ENCODE measurements at places on chromosomes 6 and 20.

GRCh38 chr6:29853245-29853644, 25.6 kb downstream of the HLA-G start:
- peaks cover 44% of the 10 kb centered on the region for H3K27me3 ChIP-seq
- DNase-seq: no peak
- H3K27ac ChIP-seq: no peak overlapping the region
- no peak overlapping the region for H3K4me3 ChIP-seq
- H3K4me1 ChIP-seq: peaks cover 5% of the 10 kb centered on the region

GRCh38 chr6:16168121-16168520, 39.2 kb downstream of the MYLIP start:
- H3K27me3 ChIP-seq: no peaks in the 10 kb centered on the region
- H3K4me3 ChIP-seq: no peak overlapping the region
- H3K4me1 ChIP-seq: no peaks in the 10 kb centered on the region

DNA sequence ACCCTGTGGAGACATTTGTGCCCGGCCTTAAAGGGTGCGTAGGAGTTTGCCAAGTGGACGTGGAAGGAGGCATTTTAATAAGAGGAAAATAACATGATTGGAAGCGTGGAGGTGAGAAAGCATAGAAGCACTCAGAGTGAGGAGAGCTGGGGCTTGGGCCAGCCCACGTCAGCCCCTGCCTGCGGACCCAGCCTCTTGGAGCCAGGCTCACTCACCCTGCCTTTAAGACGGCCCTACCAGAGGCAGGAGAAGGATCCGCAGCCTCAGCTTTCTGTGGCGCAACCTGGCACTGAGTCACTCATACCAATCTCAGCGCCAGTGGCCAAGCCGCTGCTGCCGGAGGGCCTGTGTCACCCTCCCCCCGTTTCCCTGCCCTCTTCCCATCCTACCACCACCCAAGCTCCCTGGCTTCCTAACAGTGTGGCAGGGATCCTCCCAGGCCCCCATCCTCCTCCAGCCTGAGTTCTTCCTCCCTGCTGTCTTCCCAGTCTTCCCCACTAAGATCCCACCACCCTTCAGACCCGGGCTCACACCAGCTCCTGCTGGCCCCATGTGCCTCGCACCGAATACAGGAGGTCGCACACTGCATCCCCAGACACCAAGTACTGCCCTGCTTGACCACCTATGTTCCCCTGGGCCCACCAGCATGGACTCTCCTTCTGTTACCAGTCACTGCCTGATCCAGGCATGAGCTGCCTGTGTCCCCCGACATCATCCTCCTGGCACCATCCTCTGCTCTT, 285.2 kb downstream of the UST start:
- H3K4me1 ChIP-seq: peaks cover 6% of the 10 kb centered on the region
- no peak for DNase-seq
- peaks cover 4% of the 10 kb centered on the region for H3K36me3 ChIP-seq
- H3K4me3 ChIP-seq: no peak overlapping the region
- H3K27me3 ChIP-seq: no peaks in the 10 kb centered on the region

DNA sequence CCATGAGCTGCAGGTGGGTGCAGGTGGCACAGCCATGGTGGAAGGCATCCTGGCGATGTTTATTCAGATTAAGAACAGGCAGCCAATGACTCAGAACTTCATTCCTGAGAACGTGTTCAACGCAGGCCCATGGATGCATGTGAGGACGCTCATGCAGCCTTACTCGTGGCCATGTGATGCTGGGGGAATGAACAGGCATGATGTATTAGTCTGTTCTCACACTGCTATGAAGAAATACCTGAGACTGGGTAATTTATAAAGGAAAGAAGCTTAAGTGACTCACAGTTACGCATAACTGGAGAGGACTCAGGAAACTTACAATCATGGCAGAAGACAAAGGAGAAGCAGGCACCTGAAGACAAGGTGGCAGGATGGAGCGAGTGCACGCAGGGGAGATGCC, 146.6 kb downstream of the RNASET2 start:
- H3K27me3 ChIP-seq: no peaks in the 10 kb centered on the region
- H3K36me3 ChIP-seq: no peaks in the 10 kb centered on the region
- no peak for DNase-seq
- no peak overlapping the region for H3K4me3 ChIP-seq

- peak; percentile 77 for DNase-seq
- H3K36me3 ChIP-seq: no peaks in the 10 kb centered on the region
- no peak overlapping the region for H3K4me3 ChIP-seq
- H3K27me3 ChIP-seq: no peaks in the 10 kb centered on the region
Observed at GRCh38 chr6:74409447-74409846, 713.4 kb downstream of the CD109 start.

Data from spinal cord (tissue), 10 donors.